ENCODE measurements at places on chromosomes 16 and 17. TPM values are rescaled to one million over a fixed set of nuclear protein-coding genes. Genes with fewer than 3 reads are reported as not detected.

DNA sequence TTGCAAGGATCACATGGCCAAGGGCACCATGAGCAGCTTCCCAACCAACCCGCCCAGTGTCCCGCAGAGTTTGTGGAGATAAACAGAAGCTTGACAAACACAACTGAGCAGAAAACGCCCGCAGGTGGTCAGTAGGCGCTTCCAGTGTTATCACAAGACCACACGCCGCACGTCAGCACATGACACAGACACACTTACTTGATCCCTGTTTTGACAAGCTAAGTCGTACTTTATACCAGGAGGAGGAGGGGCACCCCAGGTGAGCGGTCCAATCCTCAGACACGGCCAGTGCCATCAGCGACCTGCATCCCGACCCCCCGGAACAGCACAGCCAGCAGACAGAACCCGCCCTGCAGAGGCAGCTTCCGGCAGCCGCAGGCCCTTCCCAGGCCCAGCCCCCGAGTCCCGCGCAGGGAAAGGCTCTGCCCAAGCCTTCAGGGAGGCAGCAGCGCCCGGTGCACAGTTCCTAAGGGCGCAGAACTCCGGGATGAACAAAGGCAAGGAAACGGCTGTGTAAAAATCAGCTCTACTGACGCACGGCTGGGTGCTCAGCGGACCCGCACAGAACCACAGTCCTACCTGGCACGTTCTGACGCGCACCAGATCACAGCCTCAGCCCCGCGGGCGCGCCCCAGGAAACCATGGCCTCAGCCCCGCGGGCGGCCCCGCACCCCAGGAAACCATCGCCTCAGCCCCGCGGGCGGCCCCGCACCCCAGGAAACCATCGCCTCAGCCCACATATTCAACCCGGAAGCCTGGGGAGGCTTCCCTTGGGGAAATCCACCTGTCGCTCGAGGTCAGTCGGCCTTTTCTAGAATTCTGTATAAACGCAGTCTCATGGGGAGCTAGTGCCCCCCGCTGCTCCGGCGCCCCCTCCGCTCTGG, 27.8 kb downstream of the AXIN1 start:
- DNase-seq: no peak

GRCh38 chr17:65892912-65893377, 299.0 kb downstream of the CEP112 start:
- no peak for DNase-seq

DNA sequence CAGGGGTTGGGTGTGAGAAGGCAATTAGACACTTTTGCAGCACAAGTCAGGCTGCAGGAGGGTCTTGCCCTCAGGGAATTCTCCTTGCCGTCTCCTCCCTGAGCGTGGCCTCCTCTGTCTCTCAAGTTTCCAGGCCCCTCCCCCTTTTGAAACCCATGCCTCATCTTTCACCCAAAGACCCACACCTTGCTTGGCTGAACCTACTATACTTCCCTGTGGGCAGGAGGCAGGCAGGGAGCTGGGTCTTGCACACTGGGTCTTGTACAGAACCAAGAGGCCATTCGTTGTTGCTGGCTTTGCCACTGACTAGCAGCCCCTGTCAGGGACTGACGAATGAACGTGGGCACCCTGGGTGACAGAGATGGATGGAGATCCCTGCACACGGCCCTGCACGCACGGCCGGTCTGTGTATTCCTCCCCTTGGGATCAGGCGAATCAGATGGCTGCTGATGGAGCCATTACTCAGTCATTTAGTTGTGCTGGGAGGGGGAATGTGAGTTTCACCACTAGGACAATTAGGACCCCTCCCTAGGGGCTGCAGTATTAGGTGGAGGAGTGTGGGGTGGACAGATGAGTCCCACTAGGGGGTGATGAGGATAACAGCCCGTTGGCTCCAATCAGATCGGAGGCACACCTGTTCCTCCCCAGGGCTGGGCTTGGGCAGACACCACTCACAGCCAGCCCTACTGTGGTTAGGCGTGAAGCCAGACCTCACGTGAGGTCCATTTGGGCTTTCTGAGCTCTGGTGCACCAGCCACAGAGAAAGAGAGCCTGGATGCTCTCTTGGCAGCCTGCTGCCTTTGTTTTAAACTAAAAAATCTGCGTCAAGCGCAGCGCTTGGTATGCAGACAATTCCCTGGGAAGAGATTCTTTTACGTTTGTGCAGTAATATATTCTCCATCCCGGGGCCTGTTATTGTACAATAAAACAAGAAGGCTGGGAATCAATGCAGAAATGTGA, 167.7 kb upstream of the WSCD1 start:
- DNase-seq: no peak

- no peak for DNase-seq
Measured at GRCh38 chr17:41287050-41287449, 11.6 kb downstream of the KRTAP9-7 start.

- DNase-seq: no peak
Measured at GRCh38 chr17:9802294-9802693, 10.9 kb upstream of the DHRS7C start.

GRCh38 chr16:84357191-84357651, 11.1 kb upstream of the ATP2C2 start:
- DNase-seq: no peak

- no peak for DNase-seq
Measured at GRCh38 chr17:28194382-28194781, 124.6 kb upstream of the TMEM97 start.

GRCh38 chr16:9903-10665, 43.3 kb downstream of the POLR3K start:
- DNase-seq: no peak

GRCh38 chr17:1976683-1977064, 48.5 kb downstream of the RTN4RL1 start:
- DNase-seq: no peak

DNA sequence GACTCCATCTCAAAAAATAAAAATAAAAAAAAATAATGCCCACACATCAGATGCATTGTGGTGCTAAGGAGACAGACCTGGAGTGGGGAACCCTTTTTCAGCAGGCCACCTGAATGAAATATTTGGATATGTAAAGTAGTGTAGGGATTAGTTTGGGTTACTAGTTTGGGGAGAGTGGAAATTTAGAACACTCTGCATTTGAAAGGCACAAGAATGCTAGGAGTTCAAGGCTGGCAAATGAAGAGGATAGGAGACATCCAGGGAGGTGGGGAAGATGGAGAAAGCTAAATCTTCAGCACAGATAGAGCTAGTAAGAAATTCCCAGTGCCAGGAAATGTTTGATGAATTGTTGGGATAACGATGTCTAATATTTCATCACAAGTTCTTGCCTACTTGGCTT, 298.3 kb upstream of the ERCC4 start:
- DNase-seq: no peak

Gene PRCD
- 5.4 TPM for total RNA-seq

DNA sequence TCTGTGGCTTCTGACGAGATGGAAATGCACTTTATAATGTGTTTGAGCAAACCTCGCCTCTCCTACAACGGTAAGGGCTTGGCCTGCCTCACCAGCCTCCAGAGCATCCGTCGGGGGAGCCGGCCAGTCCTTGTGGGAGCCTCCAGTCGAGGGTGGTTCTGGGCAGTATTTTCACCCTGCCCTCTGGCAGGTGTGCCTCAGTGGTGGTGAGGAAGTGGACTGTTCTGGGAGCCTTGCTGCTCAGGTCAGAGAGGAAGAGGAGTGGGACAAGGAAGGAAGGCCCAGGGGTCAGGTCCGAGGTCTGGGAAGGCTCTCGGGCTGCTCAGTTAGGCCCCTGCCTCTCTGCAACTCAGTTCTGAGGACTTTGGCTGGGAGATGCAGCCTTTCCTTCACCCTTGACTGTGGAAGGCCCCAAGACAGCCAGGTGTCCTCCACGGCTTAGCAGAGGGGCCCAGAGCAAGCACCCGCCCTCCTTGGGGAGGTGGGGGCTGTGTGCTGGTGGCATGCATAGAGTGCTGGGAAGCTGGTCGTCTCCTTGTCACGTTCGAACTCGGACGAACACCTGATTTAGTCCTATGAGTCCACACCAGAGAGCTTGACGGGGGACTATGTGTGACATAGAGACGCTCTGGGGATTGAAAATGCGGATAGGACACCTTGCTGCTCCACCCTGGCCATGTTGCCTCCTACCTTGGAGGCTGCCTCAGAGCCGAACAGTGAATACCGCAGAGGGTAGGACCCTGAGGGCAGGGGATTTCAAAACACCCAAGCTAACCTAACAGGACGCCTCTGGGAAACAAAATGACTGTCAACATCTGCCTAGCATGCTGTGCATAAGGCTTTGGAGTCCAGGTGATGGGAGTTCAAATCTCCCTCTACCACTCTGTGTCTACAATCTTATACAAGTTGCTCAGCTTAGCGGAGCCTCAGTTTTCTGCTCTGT, 22.7 kb downstream of the LDHD start:
- no peak for DNase-seq

DNA sequence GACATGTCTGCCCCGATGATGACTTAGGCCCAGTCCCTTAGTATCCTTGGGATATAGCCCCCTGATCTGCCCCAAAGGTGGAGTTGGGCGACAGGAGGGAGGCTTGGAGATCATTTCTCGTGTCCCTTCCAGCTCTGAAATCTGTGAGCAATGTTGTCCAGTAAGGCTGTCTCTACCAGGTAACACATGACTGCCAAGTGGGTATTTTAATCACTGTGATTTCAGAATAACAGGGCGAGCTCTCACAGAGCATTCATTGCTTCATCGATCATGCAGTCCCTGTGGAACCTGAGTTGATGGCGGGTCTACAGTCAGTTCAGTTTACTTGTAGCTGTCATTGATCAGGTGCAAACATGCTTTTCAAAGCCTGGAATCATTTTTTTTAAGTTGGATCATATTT, 39.2 kb downstream of the KSR1 start:
- DNase-seq: no peak

DNA sequence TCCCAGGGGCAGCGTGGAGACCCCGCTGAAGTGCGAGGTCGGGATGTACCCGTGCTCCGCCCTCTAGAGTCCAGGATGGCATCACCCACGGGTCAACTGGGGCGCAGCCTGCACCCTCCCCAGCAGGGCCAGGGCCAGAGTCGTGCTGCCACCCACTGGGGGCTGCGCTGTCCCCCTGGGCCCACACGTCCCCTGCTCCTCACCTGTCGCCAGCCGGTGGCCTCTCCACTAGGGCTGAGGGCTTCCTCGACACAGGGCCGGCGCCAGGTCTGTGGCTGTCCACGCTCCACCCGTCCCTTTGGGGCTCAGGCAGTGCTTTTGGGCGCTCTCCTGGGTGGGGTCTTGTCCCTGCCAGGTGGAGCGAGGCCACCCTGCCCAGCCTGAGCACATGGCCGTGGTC, 11.6 kb upstream of the PRR35 start:
- DNase-seq: no peak

GRCh38 chr17:73271072-73271471, 9.4 kb upstream of the CPSF4L start:
- no peak for DNase-seq

- no peak for DNase-seq
Measured at GRCh38 chr17:70691150-70691549, 521.8 kb downstream of the KCNJ2 start.

- DNase-seq: no peak
Measured at GRCh38 chr16:10333321-10334032, 52.4 kb upstream of the ATF7IP2 start.

GRCh38 chr17:58870747-58871146, 115.1 kb downstream of the PPM1E start:
- no peak for DNase-seq

DNA sequence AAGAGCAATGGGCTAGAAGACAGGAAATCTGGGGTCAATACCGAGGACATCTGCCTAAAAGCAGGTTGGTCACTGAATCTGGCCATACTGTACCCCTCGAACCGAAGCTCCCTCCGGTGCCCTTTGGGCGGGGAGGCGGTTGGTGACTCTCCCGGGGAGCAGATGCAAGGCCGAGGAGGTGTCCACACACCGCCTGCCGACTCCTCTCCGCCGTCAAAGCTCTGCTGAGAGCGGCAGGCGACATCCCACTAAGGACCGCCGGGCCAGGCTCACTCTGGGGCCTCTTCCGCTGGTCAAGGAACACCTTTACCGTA, 458 bp downstream of the ZNF200 start:
- DNase-seq: no peak

- no peak for DNase-seq
Measured at GRCh38 chr17:50423553-50424159, 2.4 kb upstream of the ACSF2 start.

Gene MFAP4
- total RNA-seq: 96.7 TPM

GRCh38 chr16:56849690-56850680, 15.0 kb upstream of the SLC12A3 start:
- no peak for DNase-seq

Gene PFN1
- total RNA-seq: 575 TPM

DNA sequence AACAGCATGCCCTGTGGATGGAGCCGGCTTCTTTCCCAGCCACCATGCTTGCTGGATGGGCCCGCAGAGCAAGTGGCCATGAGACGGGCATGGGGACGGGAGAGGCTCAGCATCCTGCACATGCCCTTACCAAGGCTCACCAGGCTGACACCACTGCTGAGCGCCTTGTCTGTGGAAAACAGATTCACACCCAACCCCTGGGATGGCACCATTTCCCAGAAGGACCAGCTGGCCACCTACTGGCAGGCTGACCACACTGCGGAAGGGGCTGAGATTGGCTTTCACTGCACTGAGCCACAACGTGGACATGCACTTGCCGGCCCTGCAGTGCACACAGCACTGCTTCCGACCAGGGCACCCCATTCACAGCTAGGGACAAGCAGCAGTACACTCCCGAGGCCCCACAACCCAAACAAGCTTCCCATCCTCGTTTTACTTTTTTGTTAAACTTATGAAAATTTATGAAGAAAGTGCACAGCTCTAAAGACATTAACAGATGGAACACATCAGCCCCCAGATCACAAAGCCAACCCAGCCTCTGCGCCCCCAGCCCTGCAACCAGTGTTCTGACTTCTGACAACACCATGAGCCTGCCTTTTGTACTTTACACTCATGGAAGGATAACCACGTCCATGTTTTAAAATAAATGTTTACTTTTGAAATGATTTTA, 13.9 kb upstream of the KRTAP17-1 start:
- DNase-seq: no peak

Gene KRT31
- not detected for total RNA-seq

Gene KRT27
- total RNA-seq: not detected

DNA sequence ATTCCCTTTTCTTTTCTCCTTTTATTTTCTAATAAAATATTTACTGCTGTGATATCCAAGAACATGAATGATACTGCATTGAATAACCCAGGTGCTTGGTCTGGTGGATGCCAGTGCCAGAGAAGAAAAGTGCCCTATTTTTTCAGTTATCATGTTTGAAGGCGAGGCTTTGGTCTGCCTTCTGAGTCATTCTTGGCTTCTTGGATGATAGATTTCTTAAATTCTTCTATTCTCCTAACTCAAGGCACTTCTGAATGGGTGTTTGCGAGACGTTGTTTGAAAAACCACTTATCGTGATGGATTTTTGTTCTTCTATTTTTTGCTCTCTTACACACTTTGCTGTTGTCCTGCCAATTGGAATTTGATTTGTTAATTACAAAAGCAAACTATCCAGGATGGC, 66.7 kb downstream of the FTO start:
- DNase-seq: no peak

Gene ADORA2B
- 0.55 TPM for total RNA-seq

- DNase-seq: no peak
Measured at GRCh38 chr17:50079334-50080095, 15.6 kb upstream of the PDK2 start.

- DNase-seq: no peak
Measured at GRCh38 chr16:705431-706188, at the start of gene FBXL16. Gene FBXL16, minus strand, starts transcription at chr16:705801. Its CDS starts 8,396 bp downstream, at chr16:697405.

Gene RTN4RL1
- total RNA-seq: 11.2 TPM

Gene CDIP1
- total RNA-seq: 24.8 TPM

Gene SLC16A6
- total RNA-seq: 8.4 TPM

- DNase-seq: no peak
Measured at GRCh38 chr17:45248132-45248957, 13.5 kb downstream of the SPATA32 start.

Gene TMC8
- 8.4 TPM for total RNA-seq

Measured in mesenteric fat pad (tissue), 1 donor.